Cortex of kidney (tissue), 1 donor: ENCODE measurements at places on chromosomes 5 and 9.

GRCh38 chr9:3740690-3741419 lies 215.1 kb upstream of the RFX3 start:
- DNase-seq, result no peak

DNA sequence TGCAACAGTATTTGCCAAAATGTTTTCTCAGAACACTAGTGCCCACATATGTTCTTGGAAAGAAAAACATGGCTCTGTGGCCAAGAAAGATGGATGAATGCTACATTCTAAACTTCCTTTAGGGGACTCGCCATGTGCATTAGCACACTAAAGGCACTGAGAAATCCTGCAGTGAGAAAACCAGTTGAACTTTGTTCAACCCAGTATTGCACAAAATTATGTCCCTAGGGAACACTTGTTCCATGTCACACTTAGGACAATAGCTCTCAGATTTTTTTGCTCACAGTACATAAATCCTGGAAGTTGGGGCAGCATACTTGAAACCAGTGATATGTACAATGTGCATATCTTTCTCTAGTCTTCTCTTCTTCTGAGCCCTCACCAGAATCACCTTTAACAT lies 96.6 kb downstream of the ADRB2 start:
- no peak for DNase-seq

- no peak for DNase-seq
Observed at GRCh38 chr9:108476574-108476973, 379.2 kb downstream of the ACTL7B start.

DNA sequence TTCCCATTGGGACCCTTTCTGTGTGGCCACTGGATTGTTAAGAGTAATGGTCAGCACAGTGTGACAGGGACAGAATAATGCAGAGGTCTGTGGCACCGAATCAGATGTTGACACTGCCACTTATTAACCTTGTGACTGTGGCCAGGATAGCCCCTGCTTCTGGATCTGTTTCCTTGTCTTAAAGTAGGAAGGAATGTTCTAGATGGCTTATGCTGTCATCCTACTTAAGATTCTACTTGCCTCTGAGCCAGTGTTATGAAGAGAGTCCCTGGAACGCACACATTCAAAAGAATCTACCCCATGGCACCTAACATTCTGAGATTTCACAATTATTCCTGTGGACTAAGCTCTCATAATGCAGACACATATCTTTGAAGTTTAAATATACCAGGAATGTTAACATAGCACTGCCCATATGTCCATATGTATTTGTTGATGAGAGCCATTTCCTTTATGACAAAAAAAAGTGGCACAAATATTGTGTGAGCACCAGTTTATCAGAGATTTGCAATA lies 612.7 kb downstream of the TLR4 start:
- DNase-seq, result no peak
